Activated B cell treated with CpG ODN at 0.5 μM for 24 hours (primary cell): ENCODE measurements at places on chromosomes 5 and 9. TPM values are rescaled to one million over a fixed set of nuclear protein-coding genes. Genes with fewer than 3 reads are reported as not detected.

The FAM153A gene
- 0.05 and 0.64 TPM in 2 replicates for total RNA-seq

The CDO1 gene
- not detected in 2 replicates for total RNA-seq

The WNT8A gene
- total RNA-seq = not detected in 2 replicates

DNA sequence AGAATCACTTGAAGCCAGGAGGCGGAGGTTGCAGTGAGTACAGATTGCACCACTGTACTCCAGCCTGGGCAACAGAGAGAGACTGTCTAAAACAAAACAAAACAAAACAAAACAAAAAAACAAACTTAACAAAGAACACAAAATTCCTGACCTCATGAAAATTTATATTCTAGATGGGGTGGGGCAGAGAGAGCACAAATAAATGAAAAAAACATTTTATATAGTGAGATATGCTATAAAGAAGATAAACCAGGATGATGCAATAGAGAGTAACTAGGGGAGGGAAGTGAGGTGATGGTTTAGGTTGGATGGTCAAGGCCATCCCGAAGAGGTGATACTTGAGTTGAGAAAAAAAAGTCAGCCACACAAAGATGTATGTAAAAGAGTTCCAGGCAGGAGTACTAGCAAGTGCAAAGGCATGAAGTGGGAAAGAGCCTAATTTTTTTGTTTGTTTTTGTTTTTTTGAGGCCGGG, 10.2 kb upstream of the LARS1 start:
- no peaks in the 10 kb centered on the region for H3K4me1 ChIP-seq
- no peaks in the 10 kb centered on the region for H3K36me3 ChIP-seq
- DNase-seq = no peak
- peaks cover 22% of the 10 kb centered on the region for H3K27me3 ChIP-seq

GRCh38 chr9:133490201-133490681, 11.3 kb upstream of the SLC2A6 start:
- H3K27me3 ChIP-seq = peaks cover 1% of the 10 kb centered on the region
- H3K27ac ChIP-seq = no peak overlapping the region
- DNase-seq = no peak
- no peaks in the 10 kb centered on the region for H3K36me3 ChIP-seq
